OCI-LY7 (cell line): ENCODE measurements at places on chromosomes 5 and 9. TPM values are rescaled to one million over a fixed set of nuclear protein-coding genes. Genes with fewer than 3 reads are reported as not detected.

DNA sequence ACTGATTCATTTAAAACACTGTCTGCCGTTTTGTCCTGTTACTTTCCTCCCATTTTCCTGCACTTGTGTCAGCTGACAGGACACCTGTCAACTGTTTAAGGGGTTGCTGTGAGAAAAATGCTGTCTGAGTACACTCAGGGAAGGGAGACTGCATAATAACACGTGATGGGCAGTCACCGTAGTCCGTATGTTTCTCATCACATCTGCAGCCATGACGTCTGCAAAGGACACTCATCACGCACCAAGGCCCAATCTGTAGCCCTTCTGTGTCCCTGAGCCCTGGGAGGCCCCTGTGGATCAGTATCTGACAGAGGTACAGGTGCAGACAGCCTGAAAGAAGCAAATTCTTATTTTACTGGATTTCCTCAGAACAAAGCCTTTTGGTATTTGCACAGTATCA, 396.3 kb downstream of the YTHDC2 start:
- DNase-seq, result no peak

DNA sequence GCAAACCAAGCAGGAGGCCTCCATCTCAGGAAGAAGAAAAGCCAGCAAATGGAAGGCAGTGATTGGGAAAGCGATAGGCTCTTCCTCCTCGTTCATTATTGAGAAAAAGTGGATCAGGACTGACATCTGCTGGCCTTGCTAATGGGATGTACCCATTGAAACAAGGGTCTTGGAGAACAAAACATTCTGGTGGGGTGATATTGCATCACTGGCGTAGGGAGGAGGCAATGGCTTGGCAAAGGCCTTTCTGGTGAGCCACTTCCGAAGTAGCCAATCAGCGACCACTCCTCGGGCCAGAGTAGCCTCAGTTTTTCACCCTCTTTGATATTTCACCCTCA, 86.7 kb upstream of the NFIB start:
- DNase-seq, result peak; percentile 8

The ECSCR gene
- total RNA-seq, result not detected in 2 replicates

DNA sequence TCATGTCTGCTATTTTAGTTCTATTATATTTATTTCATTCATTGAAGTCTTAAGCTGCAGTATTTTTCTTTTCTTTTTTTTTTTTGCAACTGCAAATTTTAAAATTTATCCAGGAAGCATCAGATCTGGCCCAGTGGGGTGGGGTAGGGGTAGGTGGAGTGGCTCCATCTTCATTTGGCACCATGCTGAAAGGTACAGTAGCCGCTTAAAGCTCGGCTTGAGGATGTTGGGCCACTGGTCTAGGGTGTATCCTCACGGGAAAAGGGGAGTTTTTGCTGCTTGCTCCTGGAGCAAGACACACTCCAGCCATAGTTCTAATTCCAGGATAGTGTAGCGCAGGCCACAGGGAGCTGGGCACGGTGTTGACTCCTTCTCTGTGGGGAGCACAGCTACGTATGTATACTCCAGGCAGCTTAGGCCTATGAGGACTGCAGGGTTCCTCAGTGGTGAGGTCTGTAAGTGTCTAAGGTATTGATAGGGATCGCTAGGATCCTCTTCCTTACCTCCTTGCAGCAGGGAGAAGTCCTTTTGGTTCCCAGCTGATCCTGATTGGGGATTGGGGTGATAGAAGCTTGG, 22.7 kb downstream of the RCL1 start:
- no peak for DNase-seq

The SAXO1 gene
- total RNA-seq, result 0.63 TPM in 1 of 2 replicates, not detected in the other

The NDUFS4 gene
- 35.1 and 38.1 TPM in 2 replicates for total RNA-seq

The NIPAL4 gene
- not detected in 2 replicates for total RNA-seq

DNA sequence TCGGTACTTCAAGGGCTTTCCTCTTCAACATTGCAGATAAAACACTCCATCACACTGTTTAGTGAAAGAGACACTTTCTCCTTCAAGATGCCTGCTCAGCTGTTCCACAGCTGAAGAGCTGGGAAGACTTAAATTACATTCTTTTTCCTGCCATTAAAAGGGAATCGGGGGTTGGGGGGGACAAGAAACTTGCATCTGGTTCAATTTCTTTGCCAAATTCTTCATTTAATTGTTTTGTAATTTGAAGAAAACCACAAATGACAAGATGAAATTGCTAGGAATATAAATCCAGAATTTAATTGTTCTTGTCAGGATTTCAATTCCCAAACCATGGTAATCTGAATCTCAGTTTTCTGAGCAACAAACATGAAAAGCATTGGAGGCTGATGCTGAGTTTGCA, 478.3 kb downstream of the EBF1 start:
- no peak for DNase-seq

The SPATA31A3 gene
- total RNA-seq, result not detected in 2 replicates

The PWWP2A gene
- 27.3 and 28.3 TPM in 2 replicates for total RNA-seq

GRCh38 chr5:136036293-136036911, 7.6 kb downstream of the TGFBI start:
- no peak for DNase-seq

The FAM13B gene
- total RNA-seq, result 29.8 and 35.7 TPM in 2 replicates

DNA sequence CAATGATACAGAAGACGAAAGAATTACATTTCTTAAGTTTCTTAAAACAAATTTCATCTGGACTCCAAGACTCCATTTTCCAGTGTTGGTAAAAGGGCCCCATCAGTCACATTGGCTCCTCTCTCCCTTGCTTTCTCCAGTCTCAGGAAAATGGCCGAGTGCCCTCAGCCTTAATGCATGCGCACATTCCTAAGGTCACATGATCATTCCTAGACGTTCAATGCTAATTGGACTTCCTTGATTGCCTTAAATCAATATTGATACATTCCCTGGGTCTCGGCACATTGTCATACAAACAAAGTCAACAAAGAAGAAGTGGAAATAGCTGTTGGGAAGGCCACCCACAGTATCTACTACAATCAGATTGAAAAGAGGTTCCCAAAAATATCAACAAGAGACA, 413.6 kb upstream of the GRAMD2B start:
- no peak for DNase-seq

DNA sequence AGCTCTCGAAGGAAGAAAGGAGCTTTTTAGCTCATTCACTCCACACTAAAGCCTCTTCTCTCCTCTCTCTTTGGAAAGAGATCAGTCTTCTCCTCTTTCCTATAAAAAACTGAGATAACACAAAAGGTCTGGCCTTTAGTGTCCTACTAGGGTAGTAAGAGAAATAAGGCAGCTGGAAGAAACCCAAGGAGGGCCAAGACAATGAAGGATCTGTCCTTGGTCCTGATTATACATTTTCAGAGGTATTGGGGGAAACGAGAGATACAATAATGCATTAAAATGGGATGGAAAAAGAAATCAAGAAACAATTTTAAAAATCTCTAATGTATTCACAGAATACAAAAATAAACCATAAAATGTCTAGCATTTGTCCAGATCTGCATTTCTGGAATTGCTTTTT, 184.0 kb downstream of the SLF1 start:
- DNase-seq, result peak; percentile 25

The SOHLH1 gene
- total RNA-seq, result not detected in 2 replicates

The FGFR4 gene
- 3.5 and 4.5 TPM in 2 replicates for total RNA-seq

DNA sequence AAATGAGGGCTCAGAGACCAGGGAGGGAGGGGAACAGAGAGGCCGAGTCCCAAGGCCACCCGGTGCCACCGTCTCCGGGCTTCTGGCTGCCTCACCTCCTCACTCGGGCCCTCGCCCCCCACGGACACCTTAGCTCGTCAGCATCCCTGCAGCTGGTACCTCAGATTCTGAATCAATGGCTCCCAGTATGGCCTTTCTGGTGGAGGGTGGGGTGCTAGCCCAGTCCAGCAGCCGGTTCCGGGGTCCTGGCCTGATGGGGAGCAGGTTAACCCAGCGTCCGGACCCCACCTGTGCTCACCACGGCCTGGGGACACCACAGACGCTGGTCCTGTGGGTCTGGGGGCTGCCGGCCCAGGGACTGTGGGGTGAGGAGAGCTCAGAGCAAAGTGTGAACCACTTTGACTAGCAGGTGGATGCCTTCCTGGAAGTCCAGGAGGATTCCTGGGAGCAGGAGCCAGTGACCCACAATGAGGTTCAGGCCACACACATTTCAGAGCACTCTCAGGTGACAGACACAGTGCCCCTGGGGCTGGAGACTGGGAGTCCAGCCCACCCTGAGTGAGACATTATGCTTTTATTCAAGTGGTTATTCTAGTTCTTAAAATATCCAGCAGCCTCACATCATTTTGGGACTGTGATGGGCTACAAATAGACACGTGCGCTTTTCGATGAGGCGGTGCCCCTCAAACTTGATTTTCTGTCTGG, 53.3 kb downstream of the AHRR start:
- no peak for DNase-seq

The C5orf52 gene
- not detected in 2 replicates for total RNA-seq

DNA sequence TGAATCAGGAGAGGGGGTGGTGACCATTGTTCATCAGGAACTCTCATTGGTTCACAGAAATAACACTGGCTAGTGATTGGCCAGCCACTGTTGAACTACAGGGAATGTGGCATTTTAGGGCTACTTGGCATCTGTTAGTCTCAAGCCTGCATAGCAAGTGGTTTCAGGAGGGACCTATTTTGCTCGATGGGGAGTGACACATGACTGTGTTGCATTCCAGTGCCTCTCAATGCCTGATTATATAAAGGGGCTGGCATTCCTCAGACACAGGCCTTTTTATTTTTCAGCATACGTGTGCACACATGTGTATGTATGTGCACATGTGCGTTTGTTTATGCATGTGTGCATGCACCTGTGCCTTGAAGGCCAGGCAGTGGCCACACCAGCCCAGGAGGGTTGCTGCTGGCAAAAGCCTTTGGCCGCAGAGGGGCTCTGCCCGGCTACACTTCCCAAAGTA, 23.2 kb downstream of the FGD3 start:
- DNase-seq, result no peak

- DNase-seq, result no peak
Observed at GRCh38 chr5:60163762-60164161, 270.2 kb upstream of the PDE4D start.

The ZCCHC9 gene
- 27.4 and 29.1 TPM in 2 replicates for total RNA-seq

- peak; percentile 9 for DNase-seq
Observed at GRCh38 chr5:16467363-16468219, 2.0 kb upstream of the ZNF622 start.

The SV2C gene
- not detected in 2 replicates for total RNA-seq

The CATSPER3 gene
- total RNA-seq, result 0.61 and 1.0 TPM in 2 replicates

The IRX2 gene
- total RNA-seq, result not detected in 2 replicates

- no peak for DNase-seq
Observed at GRCh38 chr5:85998656-85999055, 619.1 kb upstream of the COX7C start.

GRCh38 chr5:159658266-159658925, 257.9 kb upstream of the ADRA1B start:
- DNase-seq, result no peak

DNA sequence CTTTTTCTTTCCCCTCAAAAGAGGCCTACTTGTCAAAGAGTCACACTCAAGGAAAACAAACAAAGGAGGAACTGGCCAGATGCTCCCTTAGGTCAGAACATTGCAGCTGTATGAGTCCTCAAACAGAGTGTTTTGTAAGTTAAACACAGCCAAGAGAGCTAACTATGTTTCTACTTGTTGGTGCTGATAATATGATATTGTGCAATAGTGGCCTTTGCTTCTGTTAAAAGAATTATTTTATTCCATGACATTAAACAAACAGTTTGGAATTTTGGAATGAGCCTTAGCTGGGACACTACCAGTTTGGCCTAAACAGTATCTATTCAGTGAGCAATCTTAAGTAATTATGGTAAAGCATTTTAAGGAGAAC, 56.0 kb upstream of the TPD52L3 start:
- DNase-seq, result no peak

- DNase-seq, result no peak
Observed at GRCh38 chr9:114574438-114574837, 13.1 kb upstream of the ATP6V1G1 start.

- peak; percentile 90 for DNase-seq
Observed at GRCh38 chr9:113578882-113579282, 115.4 kb downstream of the RGS3 start.

- no peak for DNase-seq
Observed at GRCh38 chr5:117657541-117657940, 1082.9 kb upstream of the SEMA6A start.

GRCh38 chr5:157708866-157709265, 22.4 kb upstream of the THG1L start:
- no peak for DNase-seq

The AGXT2 gene
- total RNA-seq, result not detected in 2 replicates

GRCh38 chr5:6746244-6746643, 33.0 kb downstream of the TENT4A start:
- DNase-seq, result no peak

The SMIM27 gene
- 21.2 and 36.6 TPM in 2 replicates for total RNA-seq

DNA sequence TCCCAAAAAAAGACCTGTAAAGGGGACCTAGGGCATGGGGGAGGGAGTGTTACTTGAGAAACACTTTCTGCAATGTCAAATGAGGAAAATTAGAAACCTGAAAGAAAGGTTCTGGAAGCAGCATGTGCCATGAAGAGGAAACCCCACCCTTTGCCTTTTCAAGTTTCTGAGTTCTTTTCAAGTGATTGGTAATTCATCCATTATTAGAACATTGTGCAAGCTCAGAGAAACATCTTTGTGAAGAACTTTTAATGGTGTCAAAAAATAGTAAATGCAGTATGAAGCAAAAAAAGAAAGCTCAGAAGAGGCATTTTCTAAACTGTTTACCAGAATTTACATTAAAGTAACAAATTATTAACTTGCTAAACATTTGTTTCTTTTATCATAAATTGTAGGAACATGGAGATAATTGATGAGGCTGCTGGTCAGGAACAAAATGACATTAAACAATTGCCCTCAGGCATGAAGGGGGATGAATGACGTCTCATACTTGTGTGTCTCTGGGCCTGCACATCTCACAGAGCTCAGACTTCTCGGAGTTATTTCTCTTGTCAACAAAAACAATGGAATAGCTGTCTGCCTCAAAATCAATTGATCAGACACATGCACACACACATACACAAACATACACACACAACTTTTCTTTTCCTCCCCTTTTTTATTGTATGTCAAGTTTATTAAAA, 1946.0 kb upstream of the CDH6 start:
- DNase-seq, result no peak

- DNase-seq, result no peak
Observed at GRCh38 chr5:131281133-131281867, 17.4 kb downstream of the CDC42SE2 start.

GRCh38 chr9:78559449-78559885, 262.5 kb downstream of the PSAT1 start:
- DNase-seq, result no peak

The CCL19 gene
- not detected in 2 replicates for total RNA-seq

- no peak for DNase-seq
Observed at GRCh38 chr9:88831713-88832407, 159.4 kb upstream of the S1PR3 start.

DNA sequence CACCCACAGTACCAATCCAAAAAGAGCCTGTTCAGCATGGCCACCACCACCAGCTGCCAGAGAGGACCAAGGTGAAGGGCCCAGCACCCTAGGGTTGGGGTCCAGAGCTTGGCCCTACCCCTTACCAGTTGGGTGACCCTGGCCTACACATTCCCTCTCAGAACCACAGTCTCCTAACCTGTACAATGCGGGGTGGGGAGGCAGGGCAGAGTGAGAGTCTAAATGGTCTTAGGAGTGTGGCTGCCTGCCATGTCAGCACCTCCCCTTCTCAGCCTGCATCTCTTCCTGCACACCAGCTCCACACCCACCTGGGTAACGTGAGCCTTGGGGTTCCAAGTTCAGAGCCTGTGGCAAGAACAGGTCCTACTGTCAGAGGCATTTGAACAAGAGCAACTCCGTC, 92.2 kb downstream of the C5orf15 start:
- no peak for DNase-seq
